ENCODE measurements at places on chromosomes 5 and 9.

GRCh38 chr9:136519263-136520052 is 26.4 kb downstream of the NOTCH1 start:
- no peak for DNase-seq

DNA sequence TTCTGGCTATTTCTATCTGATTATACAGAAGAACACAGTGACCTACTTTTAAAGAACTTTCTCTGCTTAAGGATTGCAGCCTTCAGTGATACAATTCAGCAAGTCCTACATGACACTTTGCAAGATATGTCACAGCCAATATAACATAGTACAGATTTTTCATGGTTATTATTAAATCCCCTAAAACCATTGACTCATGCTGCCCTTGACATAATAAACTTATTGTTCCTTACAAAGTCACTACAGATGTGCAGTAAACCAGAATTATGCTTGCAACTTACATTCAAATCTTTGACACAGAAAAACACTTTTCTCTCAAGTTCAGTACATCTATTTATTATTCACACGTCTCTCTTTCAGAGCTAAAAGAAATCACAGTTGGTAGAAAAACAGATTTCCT is 1136.3 kb upstream of the ACO1 start:
- DNase-seq, result no peak

DNA sequence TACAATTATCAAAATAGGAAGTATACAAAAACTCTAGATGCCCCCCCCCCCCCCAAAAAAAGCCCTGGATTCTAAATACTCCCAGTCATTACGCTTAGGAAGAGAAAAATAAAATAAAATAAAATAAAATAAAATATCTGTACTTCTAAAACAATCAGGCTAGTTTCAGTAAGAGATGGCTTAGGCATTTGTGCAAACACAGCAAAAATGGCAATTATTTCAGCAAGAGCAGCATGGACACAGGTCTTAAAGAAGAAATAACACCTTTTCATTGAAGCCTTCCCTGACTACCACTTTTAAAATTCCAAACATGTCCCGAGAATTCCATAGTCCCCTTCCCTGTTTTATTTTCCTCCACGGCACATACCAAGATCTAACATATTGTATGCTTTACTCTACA is 218.6 kb upstream of the POU5F2 start:
- no peak for DNase-seq

DNA sequence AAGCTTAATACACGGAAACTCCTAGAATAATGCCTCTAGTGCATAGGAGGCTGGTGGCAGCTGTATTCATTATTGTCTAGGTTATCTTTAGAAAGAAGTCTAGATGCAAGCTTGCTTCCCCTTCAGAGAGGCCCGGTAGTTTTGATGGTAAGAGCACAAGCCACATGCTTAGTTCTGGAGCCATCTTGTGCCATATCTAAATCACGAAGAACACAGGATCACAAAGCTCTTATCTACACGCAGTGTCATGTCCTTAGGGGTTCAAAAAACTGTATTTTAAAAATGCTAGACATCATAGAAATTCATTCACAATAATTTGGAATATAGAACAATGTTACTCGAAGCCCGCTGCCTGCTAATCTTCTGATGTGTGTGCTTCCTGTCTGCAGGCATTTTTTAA is 6.2 kb downstream of the CACFD1 start:
- DNase-seq, result no peak

DNA sequence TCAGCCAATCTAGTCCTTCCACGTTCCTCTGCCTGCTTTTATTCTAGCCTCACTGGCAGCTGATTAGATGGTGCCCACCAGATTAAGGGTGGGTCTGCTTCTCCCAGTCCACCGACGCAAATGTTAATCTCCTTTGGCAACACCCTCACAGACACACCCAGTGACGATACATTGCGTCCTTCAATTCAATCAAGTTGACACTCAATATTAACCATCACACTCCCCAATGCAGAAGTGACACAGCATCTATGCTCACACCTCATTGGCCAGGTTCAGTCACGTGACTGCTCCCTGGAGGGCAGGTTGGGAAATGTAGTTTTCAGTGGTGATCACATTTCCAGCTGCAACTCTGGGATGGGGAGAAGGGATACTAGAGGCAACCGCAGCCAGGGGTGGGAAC is 13.0 kb downstream of the SUSD3 start:
- DNase-seq, result no peak

DNA sequence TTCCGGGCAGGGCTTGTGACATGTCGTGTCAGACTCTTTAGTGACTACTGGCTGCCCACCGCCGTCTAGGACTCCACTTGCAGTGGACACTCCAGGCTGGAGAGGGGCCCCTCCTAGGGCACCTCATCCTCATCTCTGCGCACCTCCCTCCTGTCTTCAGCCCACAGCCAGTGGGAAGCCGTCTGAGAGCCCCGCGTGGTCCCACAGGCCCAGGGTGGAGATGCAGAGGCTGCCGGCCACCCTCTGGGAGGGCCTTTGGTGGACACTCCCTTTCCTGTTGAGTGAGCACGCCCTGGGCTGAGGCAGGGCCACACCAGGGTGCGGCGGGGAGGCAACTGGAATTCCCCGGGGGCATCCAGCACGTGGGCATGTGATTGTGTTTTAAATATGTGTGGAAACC is 80.5 kb downstream of the IRX2 start:
- DNase-seq, result no peak
